Smooth muscle cell of the pulmonary artery (primary cell): ENCODE measurements at places on chromosomes 2 and 18. TPM values are rescaled to one million over a fixed set of nuclear protein-coding genes. Genes with fewer than 3 reads are reported as not detected.

Gene MAL
- total RNA-seq: not detected in 2 replicates

Gene RNF25
- 21.2 and 21.8 TPM in 2 replicates for total RNA-seq

Gene DNAH6
- total RNA-seq: 0.07 and 0.13 TPM in 2 replicates

Gene SLC9A4
- 0.03 TPM in 1 of 2 replicates, not detected in the other for total RNA-seq

Gene SLC30A3
- total RNA-seq: 0.03 and 0.26 TPM in 2 replicates

Gene REEP1
- 0.07 and 0.33 TPM in 2 replicates for total RNA-seq

Gene BCL11A
- 0.20 and 0.59 TPM in 2 replicates for total RNA-seq

Gene SKOR2
- not detected in 2 replicates for total RNA-seq

Gene ADCYAP1
- not detected in 2 replicates for total RNA-seq

Gene RAD51AP2
- total RNA-seq: 0.03 TPM in 1 of 2 replicates, not detected in the other

Gene FSHR
- total RNA-seq: not detected in 2 replicates

Gene WDR75
- 48.7 and 61.3 TPM in 2 replicates for total RNA-seq

Gene INHA
- 0.26 and 0.43 TPM in 2 replicates for total RNA-seq

Gene FSIP2
- 0.03 and 0.13 TPM in 2 replicates for total RNA-seq
